Activated naive CD4-positive, alpha-beta T cell treated with anti-CD3 and anti-CD28 coated beads, Interleukin-2, amount 50 U/mL, for 72 hours (primary cell): ENCODE measurements at places on chromosomes 6 and 20.

GRCh38 chr6:11429577-11429976 lies 108.0 kb upstream of the TMEM170B start:
- DNase-seq = no peak

GRCh38 chr6:53887316-53887715 lies 92.5 kb downstream of the LRRC1 start:
- DNase-seq = no peak

GRCh38 chr6:31272436-31272835 lies 544 bp upstream of the HLA-C start:
- no peak for DNase-seq

DNA sequence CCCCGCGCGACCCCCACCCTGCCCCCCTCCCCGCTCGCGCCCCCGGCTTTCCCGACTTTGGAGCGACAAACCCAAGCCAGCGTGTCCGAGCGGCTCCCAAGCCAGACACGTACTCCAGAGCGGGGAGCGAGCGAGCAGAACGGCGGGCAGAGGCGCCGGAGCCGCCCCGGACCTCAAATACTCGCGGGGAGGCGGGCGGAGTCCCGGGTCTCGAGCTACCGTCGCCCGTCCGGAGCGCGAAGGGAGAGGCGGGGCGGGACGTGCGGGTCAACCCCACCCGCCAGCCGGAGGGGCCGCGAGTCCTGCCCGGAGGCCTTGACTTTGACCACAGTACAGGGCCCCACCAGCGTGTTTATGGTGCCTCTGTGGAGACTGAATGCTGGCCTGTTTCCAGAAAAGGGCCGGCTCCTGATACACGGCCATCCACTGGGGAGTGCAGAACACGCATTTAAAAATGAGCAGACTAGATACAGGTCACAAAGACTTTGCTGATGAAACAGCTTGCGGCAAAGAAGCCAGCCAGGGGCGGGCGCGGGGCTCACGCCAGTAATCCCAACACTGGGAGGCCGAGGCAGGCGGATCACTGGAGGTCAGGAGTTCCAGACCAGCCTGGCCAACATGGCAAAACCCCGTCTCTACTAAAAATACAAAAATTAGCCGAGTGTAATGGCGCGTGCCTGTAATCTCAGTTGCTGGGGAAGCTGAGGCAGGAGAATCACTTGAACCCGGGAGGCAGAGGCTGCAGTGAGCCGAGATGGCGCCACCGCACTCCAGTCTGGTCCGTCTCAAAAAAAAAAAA lies at the start of gene SERPINB6:
TSS of gene SERPINB6 (minus strand) at position 148 of the 799 bp plus-strand sequence. CDS start 12,235 bp downstream, outside the sequence.
- DNase-seq = peak; percentile 57

DNA sequence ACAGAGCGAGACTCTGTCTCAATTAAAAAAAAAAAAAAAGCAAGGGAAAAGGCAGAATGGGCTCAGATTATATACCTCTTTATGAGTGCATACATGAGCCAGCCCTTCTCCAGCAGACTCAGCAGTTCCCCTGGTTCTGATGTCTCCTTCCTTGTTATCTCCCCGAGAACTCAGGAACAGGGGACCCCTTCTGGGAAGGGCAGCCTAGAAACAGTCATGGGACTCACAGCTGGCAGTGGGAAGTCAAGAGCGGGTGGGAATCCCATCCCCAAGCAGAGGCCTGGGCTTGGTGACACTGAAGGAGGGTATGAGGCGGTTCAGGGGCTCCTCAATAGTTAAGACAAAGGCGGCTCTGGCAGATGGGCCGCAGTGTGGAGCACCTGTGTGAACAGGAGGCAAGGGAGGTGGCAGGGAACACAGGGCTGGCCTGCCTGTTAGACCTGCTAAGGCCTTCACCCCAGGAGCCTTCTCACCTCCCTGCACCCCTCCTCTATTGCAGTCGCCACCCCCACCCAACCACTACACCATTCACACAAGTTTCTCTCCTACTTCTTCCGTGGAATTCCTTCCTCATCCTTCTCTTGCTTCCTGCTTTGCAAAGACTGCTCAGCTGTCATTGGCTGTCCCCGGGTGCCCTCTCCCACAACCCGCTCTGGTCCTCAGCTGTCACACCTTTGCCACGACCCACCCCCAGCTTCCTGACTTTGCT lies 29.7 kb upstream of the MDFI start:
- no peak for DNase-seq

DNA sequence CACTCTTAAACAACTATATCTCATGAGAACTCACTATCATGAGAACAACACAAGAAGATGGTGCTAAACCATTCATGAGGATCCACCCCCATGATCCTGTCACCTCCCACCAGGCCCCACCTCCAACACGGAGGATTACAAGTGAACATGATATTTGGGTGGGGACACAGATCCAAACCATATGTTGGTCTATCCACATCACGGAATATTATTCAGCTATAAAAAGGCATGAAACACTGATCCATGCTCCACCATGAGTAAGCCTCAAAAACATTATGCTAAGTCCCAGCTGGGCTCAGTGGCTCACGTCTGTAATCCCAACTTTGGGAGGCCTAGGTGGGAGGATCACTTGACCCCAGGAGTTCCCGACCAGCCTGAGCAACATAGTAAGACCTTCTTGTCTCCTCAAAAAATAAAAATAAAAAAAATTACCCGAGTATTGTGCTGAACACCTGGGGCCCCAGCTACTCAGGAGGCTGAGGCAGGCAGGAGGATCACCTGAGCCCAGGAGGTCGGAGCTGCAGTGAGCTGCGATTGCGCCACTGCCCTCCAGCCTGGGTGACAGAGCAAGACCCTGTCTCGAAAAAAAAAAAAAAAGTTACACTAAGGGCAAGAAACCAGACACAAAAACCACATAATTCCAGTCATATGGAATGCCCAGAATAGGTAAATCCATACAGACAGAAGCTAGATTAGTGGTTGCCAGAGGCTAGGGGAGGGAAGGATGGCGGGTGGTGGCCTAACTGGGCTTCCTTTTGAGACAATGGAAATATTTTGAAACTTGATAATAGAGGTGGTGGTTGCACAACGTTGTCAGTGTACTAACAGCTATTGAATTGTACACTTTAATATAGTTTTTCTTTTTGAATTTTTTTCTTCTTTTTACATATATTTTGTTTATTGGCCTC lies 43.1 kb downstream of the ZNF217 start:
- no peak for DNase-seq

- DNase-seq = no peak
These were observed 329.2 kb downstream of the DHX35 start for GRCh38 chr20:39291301-39291700.

DNA sequence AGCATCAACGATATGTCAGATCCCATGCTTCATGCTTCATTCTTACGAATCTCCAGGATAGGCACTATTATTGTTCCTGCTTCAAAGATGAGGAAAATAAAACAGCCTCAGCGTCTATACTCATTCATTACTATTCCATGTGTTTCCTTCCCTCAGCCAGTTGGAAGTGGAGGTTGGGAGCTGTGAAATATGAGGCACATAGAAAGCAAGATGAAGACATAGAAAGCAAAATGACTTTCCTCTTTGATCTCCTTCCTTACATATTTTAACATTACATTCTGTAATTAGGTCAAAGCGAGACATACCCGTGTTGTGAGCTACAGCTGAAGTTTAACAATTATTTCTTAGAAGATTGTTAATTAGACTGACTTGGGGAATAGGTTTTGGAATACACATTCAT lies 125.4 kb downstream of the FYN start:
- DNase-seq = no peak

DNA sequence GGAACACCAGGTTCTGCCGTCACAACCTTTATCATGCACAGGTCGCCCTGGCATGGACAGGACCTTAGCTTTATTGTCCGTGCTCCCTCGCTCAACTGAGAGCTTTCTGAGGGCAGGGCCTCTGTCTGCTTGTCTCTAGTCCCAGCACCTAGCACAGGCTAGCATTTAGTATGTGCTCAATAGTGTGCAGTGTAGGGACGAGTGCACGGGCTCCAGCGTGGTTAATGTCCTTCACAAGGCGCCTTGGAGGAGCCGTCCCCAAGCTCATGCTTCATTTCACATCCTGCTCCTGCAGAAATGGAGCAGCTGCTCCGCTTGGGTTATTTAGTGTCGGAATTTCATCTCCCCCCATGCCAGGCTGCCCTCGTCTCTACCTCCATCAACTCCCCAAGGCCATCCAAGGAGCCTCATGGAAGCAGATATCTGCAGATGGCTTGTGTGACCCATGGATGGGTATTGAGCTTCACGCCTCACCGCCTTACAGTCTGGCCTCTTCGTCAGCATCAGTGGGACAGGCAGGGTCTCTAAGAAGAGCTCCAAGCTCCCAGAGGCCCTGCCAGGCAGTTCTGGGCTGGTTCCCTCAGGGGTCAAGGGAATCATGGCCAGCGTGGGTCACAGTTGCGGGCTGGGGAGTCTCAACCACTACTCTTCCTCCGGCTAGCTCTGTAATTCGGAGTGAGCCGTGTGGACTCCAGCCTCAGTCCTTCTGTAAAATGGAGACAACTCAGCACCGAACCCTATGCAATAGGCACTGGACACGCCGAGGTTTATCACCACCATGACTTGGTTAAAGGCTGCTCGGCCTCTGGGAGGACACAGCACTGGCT lies 60.8 kb upstream of the APCDD1L start:
- DNase-seq = no peak

DNA sequence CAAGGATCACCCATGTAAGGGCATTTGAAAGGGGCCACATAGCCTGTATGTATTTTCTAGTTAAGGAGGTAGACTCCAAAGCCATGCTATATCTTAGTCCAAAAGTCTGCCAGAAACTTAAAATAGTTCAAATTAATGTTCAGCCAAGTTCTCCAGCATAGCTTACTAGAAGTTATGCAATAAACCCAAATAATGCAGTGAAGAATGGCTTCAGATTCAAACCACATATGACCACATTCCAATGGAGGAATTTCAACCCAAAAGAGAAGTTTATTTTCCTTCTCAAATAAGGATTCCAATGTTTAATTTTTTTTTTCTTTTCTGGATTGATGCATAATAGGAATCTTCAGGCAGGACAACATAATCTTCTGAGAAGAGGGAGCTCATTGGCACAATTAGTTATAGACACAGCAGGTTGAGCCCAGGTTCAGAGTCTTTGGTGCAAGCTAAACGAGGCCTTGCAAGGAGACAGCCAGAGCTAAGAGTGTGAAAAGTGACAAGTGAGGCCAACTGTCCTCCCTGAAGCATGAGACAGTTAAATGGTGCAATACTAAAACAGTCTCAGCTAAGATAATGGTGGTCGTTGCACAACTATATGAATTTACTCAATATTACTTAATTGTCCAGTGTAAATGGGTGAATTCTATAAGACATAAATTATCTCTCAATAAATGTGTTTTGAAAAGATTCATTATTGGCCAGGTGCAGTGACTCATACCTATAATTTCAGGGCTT lies 598.8 kb upstream of the CDH4 start:
- DNase-seq = no peak
